Body of pancreas (tissue), 4 donors: ENCODE measurements at places on chromosomes 3 and 15. TPM values are rescaled to one million over a fixed set of nuclear protein-coding genes. Genes with fewer than 3 reads are reported as not detected.

- H3K36me3 ChIP-seq: no peaks in the 10 kb centered on the region
- no peak for DNase-seq
- H3K4me3 ChIP-seq: no peak overlapping the region
- H3K4me1 ChIP-seq: peaks cover 4% of the 10 kb centered on the region
Observed at GRCh38 chr3:65776081-65776480, 262.6 kb downstream of the MAGI1 start.

DNA sequence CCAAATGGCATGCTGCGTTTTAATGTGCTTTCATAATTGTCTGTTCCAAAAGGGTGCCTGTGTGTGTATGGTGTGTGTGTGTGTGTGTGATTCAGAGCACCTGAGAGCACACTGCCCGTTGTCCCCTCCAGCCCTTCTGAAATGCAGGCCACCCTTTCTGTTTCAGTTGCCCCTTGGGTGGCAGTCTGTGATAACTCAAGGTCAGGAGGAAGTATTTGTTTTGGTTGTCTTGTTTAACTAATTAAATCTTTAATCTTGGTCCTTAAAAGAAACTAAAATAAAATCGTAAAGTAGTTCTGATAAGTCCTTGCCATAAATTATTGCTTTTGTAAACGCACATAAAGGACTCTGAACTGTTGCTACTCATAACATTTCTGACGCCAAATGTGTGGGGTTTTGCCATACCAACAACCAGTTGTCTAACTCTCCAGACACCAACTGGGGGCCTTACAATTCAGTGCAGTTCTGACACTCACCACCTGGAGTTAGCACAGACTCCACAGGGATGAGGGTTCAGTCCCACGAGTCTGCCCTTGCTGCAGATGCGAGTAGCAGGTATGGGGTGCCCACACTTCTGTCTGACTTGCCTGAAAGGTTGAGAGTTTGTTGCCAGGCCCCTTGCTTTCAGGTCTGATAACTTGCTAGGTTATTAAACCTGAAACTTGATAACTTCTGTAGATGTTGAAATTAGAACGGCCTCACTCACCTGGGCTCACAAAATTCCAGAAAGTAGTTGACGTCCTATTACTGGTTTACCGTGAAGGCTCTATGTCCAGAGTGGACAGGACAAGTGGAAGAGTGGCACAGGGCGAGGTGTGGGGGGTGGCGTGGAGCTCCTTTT lies 157.3 kb downstream of the IGF1R start:
- H3K36me3 ChIP-seq: no peaks in the 10 kb centered on the region
- peaks cover 62% of the 10 kb centered on the region for H3K4me1 ChIP-seq
- H3K27ac ChIP-seq: no peak overlapping the region
- H3K4me3 ChIP-seq: no peak overlapping the region
- no peaks in the 10 kb centered on the region for H3K27me3 ChIP-seq
- no peak for DNase-seq

ALG1L2 gene
- total RNA-seq: not detected

DNA sequence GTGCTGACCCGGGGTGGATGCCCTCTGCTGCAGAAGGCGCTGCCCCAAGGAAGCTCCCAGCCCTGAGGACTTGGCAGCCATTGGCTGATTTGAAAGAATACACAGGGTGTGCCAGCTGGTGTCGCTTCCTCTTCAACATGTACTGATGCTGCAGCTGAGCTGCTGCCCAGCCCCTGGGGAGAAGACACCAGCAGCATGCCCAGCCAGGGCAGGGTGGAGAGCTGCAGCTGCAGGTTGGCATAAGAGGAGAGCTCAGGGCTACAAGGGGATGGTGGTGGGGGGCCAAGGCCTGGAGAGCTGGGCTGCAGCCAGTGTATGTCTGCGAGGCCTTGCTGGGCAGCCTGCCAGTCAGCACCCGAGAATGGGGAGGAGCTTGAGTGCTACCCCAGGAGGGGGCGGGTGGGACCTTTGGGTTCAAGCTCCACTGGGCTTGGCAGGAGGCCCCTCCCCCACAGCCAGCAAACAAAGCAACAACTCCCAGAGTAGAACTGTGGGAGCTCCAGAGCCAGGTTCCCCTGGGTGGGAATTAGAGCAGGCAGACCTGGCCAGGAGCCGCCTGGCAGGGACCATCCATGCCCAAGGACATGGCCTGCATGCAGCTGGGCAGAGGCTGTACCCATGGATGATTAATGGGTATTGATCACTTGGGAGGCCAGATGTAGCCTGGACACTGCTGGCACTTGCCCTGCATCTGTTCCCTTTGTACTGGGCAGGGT lies 9.2 kb upstream of the SEMA4B start:
- H3K36me3 ChIP-seq: no peaks in the 10 kb centered on the region
- H3K4me3 ChIP-seq: no peak overlapping the region
- H3K27ac ChIP-seq: peak overlapping the region; percentile 76
- no peaks in the 10 kb centered on the region for H3K27me3 ChIP-seq
- peak; percentile 99 for DNase-seq

STRC gene
- not detected for total RNA-seq

DNA sequence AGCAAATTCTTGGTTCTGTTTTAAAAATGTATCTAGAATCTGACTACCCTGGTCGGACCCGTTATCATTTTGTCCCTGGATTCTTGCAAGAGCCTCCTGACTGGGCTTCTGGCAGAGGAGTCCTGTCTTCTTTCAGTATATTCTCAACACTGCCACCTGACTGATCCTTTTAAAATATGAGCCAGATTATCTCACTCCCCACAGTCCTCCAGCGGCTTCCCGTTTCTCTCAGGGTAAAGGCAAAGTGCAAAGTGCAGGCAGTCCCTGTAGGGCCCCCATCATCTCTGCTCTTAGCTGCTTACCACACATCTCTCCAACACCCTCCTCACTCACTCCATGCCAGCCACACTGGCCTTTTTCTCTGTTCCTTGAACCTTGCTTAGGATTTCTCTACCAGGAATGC lies 28.4 kb downstream of the CRTC3 start:
- H3K36me3 ChIP-seq: no peaks in the 10 kb centered on the region
- peak; percentile 38 for DNase-seq
- no peaks in the 10 kb centered on the region for H3K27me3 ChIP-seq
- H3K4me1 ChIP-seq: peaks cover 64% of the 10 kb centered on the region
- no peak overlapping the region for H3K4me3 ChIP-seq

GRCh38 chr3:183317886-183318865 lies 65.1 kb downstream of the B3GNT5 start:
- H3K4me3 ChIP-seq: no peak overlapping the region
- H3K27me3 ChIP-seq: no peaks in the 10 kb centered on the region
- DNase-seq: no peak
- H3K27ac ChIP-seq: no peak overlapping the region
- no peaks in the 10 kb centered on the region for H3K4me1 ChIP-seq

DNA sequence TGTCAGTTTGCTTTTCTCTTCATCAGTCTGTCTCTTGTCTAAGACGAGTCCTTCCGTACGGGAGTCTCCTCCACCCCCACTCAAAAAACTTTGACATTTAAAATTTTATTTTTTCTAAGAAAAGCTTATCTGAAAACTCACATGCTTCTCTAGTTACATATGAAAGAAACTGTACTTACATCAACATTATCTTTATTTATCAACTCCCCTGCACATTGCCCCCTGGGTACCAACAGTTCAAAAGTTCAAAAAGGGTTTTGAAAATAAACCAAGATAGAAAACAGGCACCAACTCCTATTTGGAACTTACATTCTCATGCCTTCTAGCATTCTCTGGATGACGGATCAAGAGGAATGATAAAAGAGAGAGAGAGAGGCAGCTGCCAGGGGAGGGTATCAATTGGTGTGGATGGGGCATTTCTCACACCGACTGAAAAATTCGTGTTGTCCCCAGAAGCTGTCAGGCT lies 182.5 kb downstream of the FOXP1 start:
- no peak overlapping the region for H3K4me3 ChIP-seq
- no peaks in the 10 kb centered on the region for H3K36me3 ChIP-seq
- H3K27me3 ChIP-seq: no peaks in the 10 kb centered on the region
- no peak overlapping the region for H3K27ac ChIP-seq

- no peaks in the 10 kb centered on the region for H3K36me3 ChIP-seq
- no peaks in the 10 kb centered on the region for H3K4me1 ChIP-seq
- no peak overlapping the region for H3K4me3 ChIP-seq
- DNase-seq: no peak
- H3K27me3 ChIP-seq: no peaks in the 10 kb centered on the region
Observed at GRCh38 chr3:95394286-95394685, 1331.4 kb downstream of the NSUN3 start.

DNA sequence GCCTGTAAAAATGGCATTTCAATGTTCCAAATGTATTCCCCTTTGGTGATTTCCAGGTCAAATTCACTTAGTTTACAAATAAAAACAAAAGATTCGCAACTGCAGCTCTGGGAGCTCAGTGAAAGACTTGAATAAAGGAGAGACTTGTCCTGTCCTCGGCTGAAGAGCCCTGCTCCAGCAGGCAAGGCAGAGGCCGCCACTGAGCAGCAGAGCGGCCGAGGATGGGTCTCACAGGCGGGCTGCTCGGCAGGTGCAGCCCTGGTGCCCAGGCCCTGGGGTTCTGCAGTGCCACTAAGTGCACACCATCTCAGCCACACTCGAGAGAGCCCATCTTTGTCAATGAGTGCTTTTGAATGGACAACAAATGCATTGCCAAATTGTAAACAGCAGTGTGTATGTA lies 856.2 kb downstream of the AGBL1 start:
- no peaks in the 10 kb centered on the region for H3K4me1 ChIP-seq
- no peaks in the 10 kb centered on the region for H3K27me3 ChIP-seq
- H3K4me3 ChIP-seq: no peak overlapping the region
- no peak for DNase-seq

- H3K27ac ChIP-seq: no peak within 1 kb of the TSS
- no peaks in the 10 kb centered on the region for H3K27me3 ChIP-seq
- H3K36me3 ChIP-seq: no peaks in the 10 kb centered on the region
- H3K4me3 ChIP-seq: peak within 1 kb of the TSS; percentile 34
- DNase-seq: peak; percentile 72
- H3K4me1 ChIP-seq: peaks cover 14% of the 10 kb centered on the region
Observed at GRCh38 chr3:123884203-123884831, at the start of gene MYLK. MYLK (minus strand) TSS chr3:123884332; CDS start chr3:123793841, 90,491 bp downstream.

TMEM45A gene
- total RNA-seq: 13.7 TPM

PRR20G gene
- not detected for total RNA-seq

- H3K4me1 ChIP-seq: no peaks in the 10 kb centered on the region
- H3K27me3 ChIP-seq: no peaks in the 10 kb centered on the region
- H3K27ac ChIP-seq: no peak overlapping the region
- DNase-seq: no peak
- H3K36me3 ChIP-seq: no peaks in the 10 kb centered on the region
Observed at GRCh38 chr3:44419116-44419922, 58.2 kb downstream of the ZNF445 start.

DNA sequence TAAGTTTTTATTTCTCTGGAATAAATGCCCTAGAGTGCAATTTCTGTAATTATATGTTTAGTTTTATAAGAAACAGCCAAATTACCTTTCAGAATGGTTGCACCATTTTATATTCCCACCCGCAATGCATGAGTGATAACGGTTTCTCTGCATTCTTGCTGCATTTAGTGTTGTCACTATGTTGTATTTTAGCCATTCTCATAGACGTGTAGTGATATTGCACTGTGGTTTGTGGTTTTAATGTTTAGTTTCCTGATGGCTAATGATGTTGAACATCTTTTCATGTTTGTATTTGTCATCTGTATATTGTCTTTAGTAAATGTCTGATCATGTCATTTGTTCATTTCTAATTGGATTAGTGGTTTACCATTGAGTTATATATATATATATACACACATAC lies 73.0 kb upstream of the GOLIM4 start:
- no peak overlapping the region for H3K27ac ChIP-seq
- H3K4me3 ChIP-seq: no peak overlapping the region

BCHE gene
- 4.0 TPM for total RNA-seq

GRCh38 chr3:70716832-70717231 lies 404.4 kb upstream of the MDFIC2 start:
- no peaks in the 10 kb centered on the region for H3K27me3 ChIP-seq
- no peak overlapping the region for H3K27ac ChIP-seq
- no peak overlapping the region for H3K4me3 ChIP-seq
- DNase-seq: peak; percentile 14
- H3K36me3 ChIP-seq: no peaks in the 10 kb centered on the region

DNA sequence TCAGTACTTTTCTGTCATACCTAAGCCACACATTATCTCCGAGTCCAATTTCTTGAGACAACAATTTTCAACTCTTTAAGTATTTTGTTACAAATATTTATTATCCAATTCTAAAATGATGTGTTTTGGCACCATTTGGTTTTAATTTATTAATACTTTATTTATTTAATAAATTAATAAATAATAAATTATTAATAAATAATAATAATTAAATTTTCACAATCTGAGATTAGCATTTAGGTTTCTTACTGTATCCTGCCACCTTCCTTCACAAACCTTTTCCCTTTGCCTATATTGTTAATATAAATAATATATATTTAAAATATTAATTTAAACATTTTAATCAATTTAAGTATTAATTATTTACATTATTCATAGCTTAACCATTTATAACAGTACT lies 23.9 kb downstream of the TMEM207 start:
- H3K36me3 ChIP-seq: no peaks in the 10 kb centered on the region
- no peak for DNase-seq
- no peaks in the 10 kb centered on the region for H3K27me3 ChIP-seq
- no peak overlapping the region for H3K27ac ChIP-seq
- H3K4me3 ChIP-seq: no peak overlapping the region

DNA sequence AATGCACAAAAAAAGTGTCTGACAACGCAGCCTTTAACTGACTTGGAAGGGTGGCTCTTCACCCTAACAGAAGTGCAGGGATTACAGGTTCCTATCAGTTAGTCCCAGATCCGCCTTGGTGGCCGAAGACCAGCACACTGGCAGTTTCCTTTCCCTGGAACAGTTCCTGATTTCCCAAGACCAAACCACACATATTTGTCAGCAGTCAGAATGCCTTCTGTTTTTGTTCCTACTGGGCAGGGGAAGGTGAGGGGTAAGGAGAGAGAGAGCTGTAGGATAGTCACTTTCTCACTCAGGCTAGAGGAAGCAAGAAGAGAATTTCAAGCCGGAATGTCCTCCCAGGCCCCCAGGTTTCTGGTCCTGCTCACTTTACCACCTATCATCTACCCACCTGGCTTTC lies 9.2 kb downstream of the CXCR6 start:
- no peak overlapping the region for H3K27ac ChIP-seq
- H3K36me3 ChIP-seq: peaks cover 8% of the 10 kb centered on the region
- H3K4me3 ChIP-seq: no peak overlapping the region
- H3K4me1 ChIP-seq: no peaks in the 10 kb centered on the region
- no peak for DNase-seq

GRCh38 chr3:35562141-35562540 lies 77.2 kb upstream of the ARPP21 start:
- H3K4me1 ChIP-seq: no peaks in the 10 kb centered on the region
- no peak overlapping the region for H3K27ac ChIP-seq
- no peak overlapping the region for H3K4me3 ChIP-seq
- H3K27me3 ChIP-seq: no peaks in the 10 kb centered on the region
- no peak for DNase-seq

- H3K27ac ChIP-seq: no peak overlapping the region
- peaks cover 23% of the 10 kb centered on the region for H3K4me1 ChIP-seq
Observed at GRCh38 chr3:141307351-141308059, 60.8 kb upstream of the ZBTB38 start.
